Myocyte (in vitro differentiated cells): ENCODE measurements at places on chromosomes 11 and 22. TPM values are rescaled to one million over a fixed set of nuclear protein-coding genes. Genes with fewer than 3 reads are reported as not detected.

The KRTAP5-7 gene
- not detected in 2 replicates for total RNA-seq

DNA sequence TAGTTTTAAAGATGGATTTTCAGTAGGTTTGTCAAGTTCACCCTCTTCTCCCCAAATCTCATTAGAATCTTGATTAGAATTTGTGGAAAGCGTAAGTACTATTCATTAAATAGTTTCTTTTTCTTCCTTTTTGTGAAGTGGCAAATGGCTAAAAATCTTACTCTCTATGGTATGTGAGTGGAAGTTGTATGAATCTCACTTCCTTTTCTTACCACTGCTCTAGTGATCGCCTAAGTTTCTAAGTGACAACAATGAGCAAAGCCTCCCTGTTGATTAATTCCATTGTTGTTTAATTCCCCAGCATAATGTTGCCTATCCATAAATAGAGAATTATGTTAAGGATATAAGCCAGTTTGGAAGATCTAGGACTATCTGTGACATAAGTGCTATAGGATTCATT is 82.7 kb downstream of the PGR start:
- no peak for DNase-seq

The RASSF7 gene
- 21.1 and 32.2 TPM in 2 replicates for total RNA-seq

The SCGB1D2 gene
- not detected in 2 replicates for total RNA-seq

The PYGM gene
- total RNA-seq: 23.5 and 24.9 TPM in 2 replicates

The ANGPTL5 gene
- not detected in 2 replicates for total RNA-seq

The SHISAL1 gene
- 0.24 and 0.31 TPM in 2 replicates for total RNA-seq

DNA sequence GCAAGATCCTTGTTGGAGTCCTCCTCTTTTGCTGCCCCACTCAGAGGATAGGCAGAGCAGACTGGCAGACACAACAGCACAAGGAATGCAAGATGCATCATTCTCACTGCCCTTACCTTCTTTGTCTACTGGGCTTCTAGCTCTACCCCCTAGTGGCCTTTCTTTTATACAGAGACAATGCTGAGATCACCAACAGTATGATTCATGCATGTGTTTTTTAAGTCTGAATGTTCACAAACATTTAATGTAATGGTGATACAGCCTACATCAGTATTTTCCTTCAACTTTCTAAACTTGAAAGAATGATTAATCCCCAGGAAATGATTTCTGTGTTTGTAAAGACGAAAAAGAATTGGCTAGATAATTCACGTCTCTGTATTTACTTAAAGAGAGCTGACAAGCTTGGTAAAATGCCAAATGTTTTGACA is at the start of gene MMP10:
MMP10 (minus strand) TSS at position 138 of the 428 bp plus-strand sequence; CDS start at position 101, 37 bp downstream.
- DNase-seq: peak; percentile 41

The SCN2B gene
- total RNA-seq: not detected in 2 replicates

The NCF4 gene
- not detected in 2 replicates for total RNA-seq

DNA sequence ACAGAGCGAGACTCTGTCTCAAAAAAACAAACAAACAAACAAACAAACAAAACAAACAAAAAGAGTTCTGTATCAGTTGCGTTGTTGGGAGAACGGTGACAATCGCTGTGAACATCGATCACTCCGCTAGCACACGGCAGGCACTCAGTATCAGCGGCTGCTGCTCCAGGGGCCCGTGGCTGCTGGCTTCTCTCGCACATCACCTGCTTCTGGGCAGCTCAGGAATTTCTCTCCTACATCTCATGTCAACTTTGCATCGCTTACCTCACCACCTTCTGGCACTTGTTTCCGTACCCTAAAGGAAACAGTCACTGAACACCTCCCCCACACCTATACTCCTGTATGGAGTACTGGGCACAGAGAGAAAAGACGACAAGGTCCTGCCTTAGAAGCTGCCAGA is 70.3 kb upstream of the WNT7B start:
- DNase-seq: no peak

DNA sequence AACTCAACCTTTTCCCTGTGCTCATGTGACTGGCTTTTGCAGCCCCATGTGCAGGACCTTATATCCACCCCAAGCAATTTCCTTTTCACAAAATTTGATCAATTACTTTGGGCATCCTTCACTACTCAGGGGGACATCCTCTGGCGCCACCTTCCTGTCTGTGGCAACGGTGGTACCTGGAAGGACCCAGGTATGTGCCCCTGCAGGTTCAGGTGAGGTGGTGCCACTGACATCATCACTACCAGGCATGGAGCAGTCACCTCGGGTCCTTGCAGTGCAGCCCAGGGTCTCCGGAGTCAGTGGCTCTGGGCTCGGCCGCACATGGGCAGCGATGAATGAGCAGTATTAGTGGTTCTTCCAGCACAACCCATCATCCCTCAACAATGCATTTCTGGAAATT is 37.7 kb upstream of the B3GAT1 start:
- no peak for DNase-seq

The GRAMD1B gene
- 27.3 and 52.0 TPM in 2 replicates for total RNA-seq

DNA sequence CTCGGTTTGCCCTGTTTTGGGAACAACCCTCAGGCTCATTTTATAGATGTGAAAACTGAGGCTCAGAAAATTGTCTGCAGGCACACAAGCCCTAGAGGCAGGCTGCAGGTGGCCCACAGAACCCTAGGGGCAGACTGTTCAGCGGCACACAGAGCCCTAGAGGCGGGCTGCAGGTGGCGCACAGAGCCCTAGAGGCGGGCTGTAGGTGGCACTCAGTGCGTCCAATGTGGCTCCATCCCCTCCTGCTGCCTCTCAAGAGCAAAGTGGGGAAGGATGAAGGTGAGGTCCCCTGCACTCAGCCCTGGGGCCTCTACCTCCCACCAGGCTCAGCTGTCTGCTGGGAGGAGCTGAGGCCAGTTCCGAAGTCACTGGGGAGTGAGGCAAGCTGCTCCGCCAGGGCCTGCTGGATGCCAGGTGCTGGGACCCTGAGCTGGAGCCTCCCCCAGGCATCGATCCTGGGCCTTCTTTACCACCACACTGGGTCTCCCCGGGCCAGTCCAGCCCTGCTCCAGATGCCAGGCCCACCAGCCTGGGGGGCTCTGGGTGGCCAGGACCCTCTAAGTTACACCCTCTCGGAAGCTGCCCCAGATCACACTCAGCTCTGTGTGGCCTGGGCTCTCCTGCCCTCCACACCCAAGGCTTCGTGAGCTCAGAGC is 2.3 kb downstream of the ACY3 start:
- DNase-seq: no peak

- DNase-seq: no peak
These were observed 55.0 kb upstream of the HORMAD2 start for GRCh38 chr22:30025221-30025620.

DNA sequence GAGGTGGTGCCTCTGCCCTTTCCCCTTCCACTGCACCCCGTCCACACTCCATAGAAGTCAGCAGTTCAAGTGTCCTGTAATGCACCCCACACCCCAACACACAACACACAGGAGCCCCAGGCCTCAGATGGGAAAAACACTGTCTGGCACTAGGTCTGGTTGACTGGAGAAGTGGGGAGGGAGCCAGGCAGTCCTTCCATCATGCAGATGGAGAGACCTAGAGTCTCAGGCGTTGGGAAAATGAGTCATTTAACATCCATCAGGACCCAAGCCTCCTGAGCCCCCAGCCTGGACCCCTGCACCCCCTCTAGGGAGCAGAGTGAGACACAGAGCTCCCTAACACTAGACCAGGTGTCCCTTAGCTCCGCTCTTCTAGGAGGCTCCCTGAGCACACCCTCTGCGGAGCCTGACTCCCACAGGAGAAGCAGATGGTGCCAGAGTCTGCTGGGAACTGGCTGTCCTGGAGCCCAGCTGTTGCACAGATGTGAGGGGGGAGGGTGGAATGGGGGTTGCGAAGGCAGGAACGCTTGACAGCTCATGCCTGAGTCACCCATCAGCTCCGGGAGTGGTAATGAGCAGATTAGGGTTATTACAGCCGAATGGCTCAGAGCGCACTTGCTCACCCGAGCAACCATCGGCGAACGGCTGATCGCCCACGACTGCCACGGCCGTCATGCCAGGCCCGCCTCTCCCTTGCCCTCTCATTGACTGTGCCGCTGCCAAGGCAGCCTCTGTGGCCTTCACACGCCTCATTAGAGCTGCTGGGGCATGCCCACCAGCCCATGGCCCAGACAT is 22.1 kb upstream of the SYT7 start:
- peak; percentile 92 for DNase-seq

DNA sequence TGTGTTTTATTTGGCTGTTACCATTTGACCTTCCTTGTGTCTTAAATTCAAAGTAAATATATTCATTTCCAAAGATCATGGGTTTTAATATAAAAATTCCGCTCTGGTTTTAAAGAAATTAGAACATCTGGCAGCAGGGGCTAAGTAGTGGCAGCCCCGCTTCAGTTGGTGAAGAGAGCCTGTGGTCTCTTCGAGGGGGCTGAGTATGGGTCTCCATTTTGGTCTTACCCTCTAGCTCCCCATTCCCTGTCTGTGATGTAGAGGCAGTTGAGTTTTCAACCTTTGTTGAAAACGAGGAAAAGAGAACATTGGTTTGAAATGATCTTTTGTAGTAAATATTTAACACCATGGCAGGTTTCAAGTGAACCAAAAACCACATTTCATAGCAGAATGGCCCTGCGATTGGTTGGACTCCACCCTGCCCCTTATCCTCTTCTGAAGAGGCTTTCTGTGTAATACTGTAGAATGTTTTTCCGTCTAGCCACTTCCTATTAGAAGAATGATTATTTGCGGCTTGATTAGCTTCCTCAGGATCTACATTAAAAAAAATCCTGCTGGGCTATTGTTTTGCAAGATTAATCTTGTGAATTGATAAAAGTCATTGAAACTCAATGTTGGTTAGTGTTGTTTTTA is 17.7 kb downstream of the APLP2 start:
- DNase-seq: no peak

The HSCB gene
- total RNA-seq: 15.6 and 20.8 TPM in 2 replicates

GRCh38 chr22:17057959-17058814 is 26.6 kb upstream of the IL17RA start:
- DNase-seq: peak; percentile 78

The DENND6B gene
- 4.7 TPM in 2 replicates for total RNA-seq

DNA sequence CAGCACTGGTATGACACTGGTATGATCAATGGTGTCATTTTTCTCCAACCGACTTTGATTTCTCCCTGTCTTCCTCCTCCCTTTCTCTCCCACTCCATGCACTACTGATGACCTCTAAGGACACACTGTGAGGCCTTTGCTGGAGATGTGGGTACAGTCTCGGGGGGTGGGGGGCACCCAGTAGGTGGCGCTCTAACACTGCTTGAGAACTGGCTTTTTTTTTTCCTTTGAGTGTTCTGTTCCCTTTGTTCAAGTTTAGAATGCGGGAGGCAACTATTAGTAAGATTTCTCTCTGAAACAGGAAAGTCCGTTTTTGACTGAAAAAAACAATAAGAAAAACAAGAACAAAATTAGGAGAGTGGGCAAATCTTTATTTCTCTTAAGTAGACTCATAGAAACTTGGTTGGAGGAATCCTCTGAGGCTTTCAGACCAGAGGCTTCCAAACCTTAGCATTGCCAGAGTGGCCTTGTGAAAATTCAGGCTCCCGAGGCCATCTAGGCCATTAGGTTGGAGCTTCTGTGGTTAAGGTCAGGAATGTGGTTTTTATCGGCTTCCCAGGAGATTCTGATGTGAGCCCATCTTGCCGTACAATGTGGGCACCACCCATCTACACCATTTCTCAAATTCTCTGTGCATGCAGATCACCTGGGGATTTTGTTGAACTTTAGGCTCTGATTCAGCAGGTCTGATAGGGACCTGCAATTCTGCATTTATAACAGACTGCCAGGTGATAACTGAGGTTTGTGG is 43.2 kb downstream of the PANX1 start:
- peak; percentile 56 for DNase-seq

The NLRP14 gene
- total RNA-seq: not detected in 2 replicates

GRCh38 chr22:27537501-27537900 is 264.1 kb downstream of the MN1 start:
- DNase-seq: no peak

DNA sequence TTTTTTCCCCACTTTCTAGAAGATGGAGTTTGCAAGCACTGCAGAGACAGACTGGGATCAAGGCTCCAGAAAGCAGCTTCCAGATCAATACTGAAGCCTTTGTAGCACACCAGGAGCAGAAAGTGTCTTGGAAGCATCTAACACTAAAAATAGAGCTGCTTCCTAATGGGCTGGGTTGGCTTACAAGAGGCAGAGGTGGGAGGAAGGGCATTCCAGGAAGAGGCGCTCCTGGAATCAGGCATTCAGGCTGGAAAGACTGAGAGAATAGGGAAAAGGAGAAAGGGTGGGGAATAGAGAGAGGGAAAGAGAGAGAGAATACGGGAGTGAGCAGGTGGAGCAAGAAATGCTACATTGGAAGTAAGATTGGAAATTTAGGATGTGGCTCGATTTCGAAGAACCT is 395.9 kb downstream of the OPCML start:
- DNase-seq: no peak

DNA sequence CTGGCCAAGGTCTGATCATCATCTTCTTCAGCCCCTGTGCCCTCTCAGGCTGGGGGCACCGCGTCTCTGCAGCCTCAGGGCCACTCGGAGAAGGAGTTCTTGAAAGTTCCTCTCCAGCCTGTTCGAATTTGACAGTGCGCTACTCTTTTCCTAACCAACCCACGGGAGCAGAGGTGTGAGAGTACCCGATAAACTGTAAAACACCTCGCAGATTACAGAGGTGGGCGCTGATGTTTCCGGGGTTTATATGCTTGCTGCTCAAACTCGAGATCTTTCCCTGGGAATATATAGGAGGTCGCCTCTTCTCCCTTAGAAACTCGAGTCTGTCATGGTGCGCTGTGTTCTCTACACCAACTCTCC is 515 bp downstream of the CTR9 start:
- DNase-seq: no peak

DNA sequence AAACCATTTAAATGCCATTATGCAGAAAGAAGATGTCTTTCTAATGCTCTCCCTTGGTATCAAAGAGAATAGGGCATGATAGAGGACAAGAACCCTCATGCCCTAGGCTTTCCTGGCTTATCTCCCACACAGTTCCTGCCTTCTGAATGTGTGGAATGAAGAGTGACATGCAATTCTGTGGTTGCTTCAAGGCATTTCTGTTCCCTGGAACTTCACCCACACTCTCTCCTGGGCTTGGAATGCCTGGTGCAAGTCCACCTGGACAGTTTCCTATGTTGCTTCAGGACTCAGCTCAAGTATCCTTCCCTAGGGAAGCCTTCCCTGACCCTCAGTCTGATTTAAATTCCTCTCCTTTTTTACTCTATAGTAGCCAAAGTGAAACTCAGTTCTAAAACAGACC is 53.8 kb upstream of the DRD2 start:
- peak; percentile 40 for DNase-seq

DNA sequence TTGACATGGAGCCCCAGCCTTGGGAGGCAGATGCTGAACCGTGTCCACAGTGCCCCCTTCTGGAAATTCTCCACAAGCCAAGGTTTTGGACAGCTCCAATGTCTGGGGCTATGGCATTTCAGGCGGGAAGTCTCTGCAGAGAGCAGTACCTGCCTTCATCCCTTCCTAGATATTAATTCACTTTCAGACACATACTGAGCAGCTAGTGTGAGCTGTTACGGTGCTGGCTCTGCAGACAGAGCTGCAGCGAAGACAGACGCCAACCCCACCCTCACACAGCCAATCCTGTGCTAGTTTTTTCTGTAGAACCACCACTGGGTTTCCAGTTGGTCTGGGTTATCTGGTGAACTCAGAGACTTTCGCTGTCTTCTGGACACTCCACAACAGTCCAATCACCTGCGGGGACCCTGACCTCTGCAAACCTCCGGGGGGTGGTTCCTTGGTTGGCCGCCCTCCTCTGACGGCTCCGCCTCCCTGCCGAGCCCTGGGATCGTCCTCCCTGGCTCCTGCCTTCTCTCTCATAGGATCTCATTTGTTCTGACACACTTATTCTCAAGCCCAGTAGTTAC is 9.1 kb downstream of the LMF2 start:
- DNase-seq: peak; percentile 66
